ENCODE measurements at places on chromosomes 4 and X.
A peak's percentile ranks its signal among the peaks of the same experiment; 100 is the strongest.

DNA sequence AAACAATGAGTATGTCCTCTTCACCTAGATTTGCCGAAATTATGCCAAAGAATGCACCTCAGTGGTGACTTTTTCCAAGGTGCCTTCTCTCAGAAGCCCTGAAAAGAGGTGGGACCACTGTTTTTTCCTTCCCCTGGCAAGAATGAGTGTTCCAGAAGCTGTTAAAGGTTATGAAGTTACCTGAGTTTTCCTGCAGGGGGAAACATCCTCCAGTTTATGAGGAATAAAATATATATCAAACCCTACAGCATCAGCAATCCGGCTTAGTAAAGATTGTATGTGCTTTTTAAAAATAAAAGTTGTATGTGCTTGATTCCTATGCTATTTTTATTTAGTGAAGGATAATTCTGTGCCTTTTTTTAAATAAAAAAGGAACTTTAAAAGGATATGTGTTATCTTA, 73.3 kb downstream of the RBM46 start:
- DNase-seq = no peak

DNA sequence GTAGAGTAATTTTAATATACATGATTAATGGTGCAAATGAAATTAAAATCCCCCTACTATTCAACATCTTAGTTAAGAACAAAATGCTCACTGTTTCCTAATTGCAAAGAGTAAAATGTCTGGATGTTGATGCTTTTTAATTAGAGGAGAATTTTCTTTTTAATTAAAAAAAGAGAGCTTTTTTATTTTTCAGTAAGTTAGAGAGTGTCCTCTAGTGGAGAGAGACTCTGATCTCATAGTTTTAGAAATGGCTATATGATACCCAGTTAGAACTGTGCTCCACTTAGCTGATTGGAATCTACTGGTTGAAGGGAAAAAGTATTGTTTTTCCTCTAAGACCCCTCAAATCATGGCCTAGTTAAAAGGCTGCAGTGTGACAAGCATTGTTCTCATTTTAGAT, 312.0 kb upstream of the MAGEB2 start:
- no peak for DNase-seq

- peak; percentile 41 for DNase-seq
Measured at GRCh38 chr4:8241895-8242696, 27.5 kb upstream of the HTRA3 start.

- DNase-seq = no peak
Measured at GRCh38 chrX:140274811-140275525, 229.9 kb downstream of the SOX3 start.

DNA sequence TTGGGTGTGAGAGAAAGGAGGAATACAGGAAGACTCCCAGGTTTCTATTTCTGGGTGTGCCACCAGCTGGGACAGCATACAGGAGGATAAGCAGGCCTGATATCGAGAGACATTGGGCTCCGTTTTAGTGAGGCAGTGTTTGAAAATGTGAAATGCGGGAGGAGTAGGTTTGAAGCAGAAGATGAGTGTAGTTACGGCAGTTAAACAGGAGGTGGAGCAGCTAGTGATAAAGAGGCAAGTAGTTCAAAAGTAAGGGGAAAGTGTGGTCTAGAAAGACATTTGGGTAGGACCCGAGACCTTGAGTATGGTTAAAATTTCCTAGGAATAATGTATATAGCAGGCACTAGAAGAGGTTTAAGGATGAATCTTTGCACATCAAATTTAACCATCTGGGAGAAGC, 42.4 kb downstream of the DCUN1D4 start:
- no peak for DNase-seq

GRCh38 chr4:36227913-36228312, 16.4 kb downstream of the ARAP2 start:
- no peak for DNase-seq

- DNase-seq = no peak
Measured at GRCh38 chr4:156473151-156473550, 498.4 kb downstream of the PDGFC start.
